Skin of body (tissue), 3 donors: ENCODE measurements at places on chromosomes 3 and 15. TPM values are rescaled to one million over a fixed set of nuclear protein-coding genes. Genes with fewer than 3 reads are reported as not detected.

TRH gene
- not detected for total RNA-seq

GOLGA6A gene
- total RNA-seq: 0.89 TPM

TNIK gene
- total RNA-seq: 5.7 TPM

NFKBIZ gene
- total RNA-seq: 29.6 TPM

CLDN16 gene
- 0.69 TPM for total RNA-seq

SH2D7 gene
- total RNA-seq: not detected

MNS1 gene
- 4.4 TPM for total RNA-seq

AHSG gene
- total RNA-seq: not detected

CD200 gene
- total RNA-seq: 12.2 TPM

NECTIN3 gene
- 13.7 TPM for total RNA-seq

TM6SF1 gene
- 4.5 TPM for total RNA-seq

CD47 gene
- total RNA-seq: 78.4 TPM

GOLGA8N gene
- total RNA-seq: 14.3 TPM

CCR8 gene
- total RNA-seq: not detected

SGO1 gene
- total RNA-seq: 4.4 TPM

NR2E3 gene
- 0.79 TPM for total RNA-seq

CCDC54 gene
- not detected for total RNA-seq

TCF12 gene
- 184 TPM for total RNA-seq

CISH gene
- 10.0 TPM for total RNA-seq

COL8A1 gene
- total RNA-seq: 6.2 TPM

BLOC1S6 gene
- 51.6 TPM for total RNA-seq

AADACL2 gene
- 21.6 TPM for total RNA-seq

NUSAP1 gene
- total RNA-seq: 45.3 TPM

CX3CR1 gene
- total RNA-seq: 1.5 TPM

SCG3 gene
- not detected for total RNA-seq

APOD gene
- total RNA-seq: 24.9 TPM

CTXN2 gene
- total RNA-seq: not detected

HES1 gene
- total RNA-seq: 53.8 TPM

EEF1AKMT4 gene
- total RNA-seq: 1.7 TPM

ZNF385D gene
- 16.2 TPM for total RNA-seq

TMEM108 gene
- total RNA-seq: 1.4 TPM

SLC6A1 gene
- total RNA-seq: 1.7 TPM

DYNLT2B gene
- total RNA-seq: 5.7 TPM

SPINK8 gene
- not detected for total RNA-seq

GP5 gene
- total RNA-seq: 0.39 TPM

CLEC3B gene
- total RNA-seq: 54.6 TPM
